ELF-1 (cell line): ENCODE measurements at places on chromosomes 12 and 14.

- DNase-seq, result no peak
Measured at GRCh38 chr12:40717576-40717975, 25.3 kb downstream of the CNTN1 start.

- DNase-seq, result no peak
Measured at GRCh38 chr12:25861226-25861625, 97.3 kb upstream of the RASSF8 start.

GRCh38 chr12:50214018-50214417 lies 46.8 kb upstream of the CERS5 start:
- DNase-seq, result no peak

DNA sequence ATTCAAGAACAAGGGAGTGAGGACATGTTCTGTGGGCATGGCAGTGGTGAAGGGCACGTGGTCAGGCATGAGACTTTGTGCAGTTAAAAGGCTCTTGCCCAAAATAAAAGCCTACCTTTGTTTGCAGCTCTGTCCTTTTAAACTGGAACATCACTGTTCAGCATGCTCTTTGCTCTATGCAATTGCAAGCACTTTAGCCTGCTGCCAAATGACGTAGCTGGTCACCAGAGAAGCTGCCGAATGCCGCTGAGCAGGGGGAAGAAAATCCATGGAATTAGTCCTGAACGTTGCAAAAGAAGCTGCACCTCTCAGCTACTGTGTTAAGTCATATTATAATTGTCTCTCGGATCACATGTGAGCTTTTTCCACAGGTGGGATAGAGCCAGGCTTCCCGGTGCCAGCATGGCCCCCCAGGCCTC lies 176.3 kb upstream of the DIO2 start:
- DNase-seq, result no peak

GRCh38 chr12:62375603-62376002 lies 91.0 kb upstream of the MON2 start:
- no peak for DNase-seq
